ENCODE measurements at places on chromosomes 12 and 14.

- DNase-seq: no peak
These were observed 27.3 kb downstream of the SPRING1 start for GRCh38 chr12:116710370-116711150.

DNA sequence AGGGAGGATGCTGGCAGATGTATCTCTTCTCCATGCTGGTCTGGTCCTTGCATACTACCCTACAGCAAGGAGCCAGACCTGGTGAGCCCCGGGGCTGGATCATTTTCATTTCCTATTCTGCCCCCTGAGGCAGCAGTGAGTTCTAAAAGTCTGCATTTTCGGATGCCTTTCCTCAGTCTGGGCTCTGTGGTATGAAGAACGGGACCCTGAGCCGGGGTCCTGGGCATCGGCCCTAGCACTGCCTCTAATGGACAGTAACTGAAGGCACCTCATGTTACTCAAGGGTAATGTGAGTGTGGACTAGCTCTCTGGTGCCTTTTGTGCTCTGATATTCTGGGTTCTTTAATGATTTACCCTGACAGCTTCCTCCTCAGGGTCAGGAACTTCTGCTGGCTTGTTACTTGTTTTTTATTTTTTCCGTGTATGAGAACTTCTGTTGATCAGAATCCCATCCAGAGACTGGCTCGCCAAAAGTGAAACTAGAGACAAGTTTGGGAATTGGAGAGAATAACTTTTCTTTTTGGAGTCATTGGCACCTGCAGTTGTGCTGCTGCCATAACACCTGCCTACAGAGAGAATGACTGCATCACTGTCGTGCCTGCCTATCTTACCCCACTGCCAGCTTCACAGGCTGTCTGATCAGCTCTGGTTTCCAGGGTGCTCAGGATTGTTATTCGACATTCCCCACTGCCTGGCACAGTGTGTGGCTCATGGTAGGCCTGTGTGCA is 62.3 kb downstream of the SUSD6 start:
- no peak for DNase-seq

GRCh38 chr12:127991485-127991884 is 275.5 kb upstream of the TMEM132C start:
- no peak for DNase-seq

GRCh38 chr12:7868391-7868790 is 4.3 kb downstream of the SLC2A14 start:
- DNase-seq: no peak

DNA sequence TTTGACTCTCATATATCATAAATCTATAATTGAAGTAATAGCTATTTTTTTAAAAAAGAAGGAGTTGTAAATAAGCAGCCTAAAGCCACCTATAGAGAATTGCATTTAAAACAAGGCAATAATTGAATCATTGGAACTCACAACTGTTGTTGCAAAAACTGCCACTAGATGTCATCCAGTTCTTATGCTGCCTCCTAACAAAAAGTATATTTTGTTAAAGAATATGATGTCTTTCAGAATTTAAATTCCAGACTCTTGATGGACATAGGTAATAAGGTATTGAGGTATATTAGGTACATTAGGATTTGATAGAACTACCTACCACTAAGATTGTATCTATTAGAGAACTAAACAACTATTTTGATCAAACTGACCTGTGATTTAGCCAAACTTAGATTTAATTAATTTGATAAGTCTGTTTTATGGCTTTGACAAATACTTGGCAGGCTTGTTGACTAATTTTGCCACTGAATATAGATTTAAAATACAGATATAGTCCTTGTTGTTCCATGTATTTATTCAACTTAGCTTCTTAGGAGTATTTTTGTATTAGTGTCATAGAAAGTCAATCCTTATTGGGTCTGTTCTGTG is 401.4 kb downstream of the RPL10L start:
- no peak for DNase-seq

DNA sequence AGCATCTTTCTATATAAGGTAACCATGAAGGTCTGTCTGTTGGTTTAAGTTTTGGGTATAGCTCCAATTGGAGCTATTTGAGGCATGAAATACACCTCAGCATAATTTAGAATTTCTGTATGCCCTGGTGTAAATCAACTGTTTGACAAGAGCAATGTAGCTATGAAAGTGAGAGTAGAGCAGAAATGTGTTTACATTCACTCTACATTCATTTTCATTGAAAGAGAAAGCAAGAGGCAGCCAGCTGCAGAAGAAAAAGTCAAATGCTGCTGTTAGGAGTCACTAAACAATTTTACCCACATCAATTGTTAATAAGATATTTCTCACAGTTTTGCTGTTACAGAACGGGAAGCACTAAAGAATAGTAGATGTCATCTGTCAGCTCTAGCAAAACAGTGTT is 252.5 kb downstream of the SLC6A15 start:
- no peak for DNase-seq

DNA sequence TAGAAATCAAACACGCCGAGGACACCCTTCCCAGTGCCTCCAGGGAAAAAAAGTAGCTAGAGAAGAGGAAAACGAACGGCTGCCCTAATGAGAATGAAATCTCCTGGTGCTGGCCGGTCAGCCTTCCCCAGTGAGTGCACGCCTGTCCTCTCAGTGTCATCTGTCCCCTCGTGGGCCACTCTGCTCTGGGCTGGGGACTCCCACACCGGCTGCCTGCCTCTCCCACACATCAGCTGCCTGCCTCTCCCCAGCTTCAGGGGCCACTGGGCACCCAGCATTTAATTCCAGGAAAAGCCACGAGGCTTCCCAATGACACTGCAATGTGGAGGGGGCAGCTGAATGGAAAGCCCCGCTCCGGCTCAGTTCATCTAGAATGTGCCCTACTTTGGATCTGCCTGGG is 59.0 kb downstream of the CCDC85C start:
- DNase-seq: no peak

GRCh38 chr14:105857220-105857825 is 330.9 kb downstream of the TMEM121 start:
- no peak for DNase-seq

- DNase-seq: no peak
These were observed 216.3 kb upstream of the FLRT2 start for GRCh38 chr14:85313560-85314207.

DNA sequence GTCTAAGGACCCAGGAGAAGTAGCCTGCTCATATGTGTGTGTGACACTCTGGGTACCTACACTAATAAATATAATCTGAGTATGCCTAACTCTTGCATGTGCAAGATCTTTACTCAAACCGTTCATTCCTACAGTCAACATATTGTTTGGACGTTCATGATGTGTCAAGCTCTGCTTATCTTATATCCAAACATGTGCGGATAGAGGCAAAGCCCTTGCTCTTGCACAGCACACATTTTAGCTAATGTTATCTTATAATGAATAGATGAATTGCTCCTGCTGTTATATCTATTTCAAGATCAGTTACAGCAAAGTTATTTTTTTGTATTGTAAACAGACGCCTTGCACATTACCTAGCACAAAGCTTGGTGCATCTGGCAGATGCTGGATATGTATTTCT is 228.4 kb upstream of the FLRT2 start:
- DNase-seq: no peak

DNA sequence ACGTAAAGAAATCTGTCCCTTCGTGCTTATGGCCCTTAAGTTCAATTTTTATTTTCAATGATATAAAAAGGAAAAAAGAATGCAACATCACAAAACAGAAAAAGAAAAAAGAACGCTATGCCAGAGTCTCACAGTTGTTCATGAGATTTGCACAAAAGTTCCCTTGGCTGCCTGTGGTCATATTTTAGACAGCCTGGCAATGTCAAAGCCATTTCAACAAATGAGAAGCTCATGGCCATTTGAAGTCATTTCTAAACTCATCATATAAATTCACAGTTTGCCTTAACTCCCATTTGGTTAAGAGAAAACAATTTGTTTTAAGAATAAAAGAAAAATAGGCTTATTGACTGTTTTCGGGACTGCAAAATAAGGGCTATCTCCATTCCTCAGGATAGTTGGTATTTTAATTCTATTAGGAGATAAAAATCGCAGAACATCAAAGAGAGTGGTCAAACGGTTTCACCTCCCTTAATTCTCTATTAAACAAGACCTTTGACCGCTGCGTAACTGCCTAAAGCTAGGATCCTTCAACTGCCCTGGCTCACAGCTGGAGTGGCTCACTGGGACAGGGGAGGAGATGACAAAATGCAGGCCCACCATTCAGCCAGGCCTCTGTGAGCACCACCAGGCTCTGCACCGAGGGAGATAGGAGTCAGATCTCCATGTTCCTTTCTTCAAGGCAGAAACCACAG is 119.2 kb upstream of the DAAM1 start:
- DNase-seq: no peak

- no peak for DNase-seq
These were observed 76.0 kb downstream of the KCNK13 start for GRCh38 chr14:90137807-90138206.

DNA sequence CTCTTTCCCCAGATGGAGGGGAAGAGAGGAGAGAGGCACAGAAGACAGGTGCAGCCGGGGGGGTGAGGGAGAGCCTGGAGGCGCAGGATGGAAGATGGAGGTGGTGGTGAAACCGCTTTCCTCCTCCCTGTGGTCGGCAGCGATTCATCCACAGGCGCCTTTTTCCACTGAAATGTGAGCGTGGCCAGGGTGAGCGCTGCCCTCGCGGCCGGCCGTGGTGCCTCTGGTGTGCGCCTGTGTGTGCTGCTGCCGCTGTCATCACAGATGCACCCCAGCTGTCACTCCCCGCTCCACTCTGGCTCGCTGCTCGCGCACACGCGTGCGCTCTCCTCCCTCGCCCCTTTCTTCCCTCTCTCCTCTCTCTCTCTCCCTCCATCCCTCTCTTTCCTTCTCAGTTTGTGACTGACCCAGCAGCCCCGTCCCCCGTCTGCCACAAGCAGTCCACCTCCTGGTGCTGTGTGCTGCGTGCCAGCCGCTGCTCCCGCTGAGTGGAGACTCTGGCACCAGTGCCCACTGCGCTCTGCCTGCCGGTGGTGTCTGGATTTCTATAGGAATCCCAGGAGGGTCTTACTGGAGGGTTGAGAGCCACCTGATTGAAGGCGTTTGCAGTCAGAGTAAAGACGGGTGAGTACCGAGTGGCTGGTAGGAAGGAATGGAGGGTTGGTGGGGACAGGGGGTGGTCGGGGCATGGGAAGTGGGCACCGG is at the start of gene LRTM2:
LRTM2 (plus strand) TSS at position 375 of the 705 bp plus-strand sequence. CDS start 7,584 bp downstream, outside the sequence.
- DNase-seq: no peak

DNA sequence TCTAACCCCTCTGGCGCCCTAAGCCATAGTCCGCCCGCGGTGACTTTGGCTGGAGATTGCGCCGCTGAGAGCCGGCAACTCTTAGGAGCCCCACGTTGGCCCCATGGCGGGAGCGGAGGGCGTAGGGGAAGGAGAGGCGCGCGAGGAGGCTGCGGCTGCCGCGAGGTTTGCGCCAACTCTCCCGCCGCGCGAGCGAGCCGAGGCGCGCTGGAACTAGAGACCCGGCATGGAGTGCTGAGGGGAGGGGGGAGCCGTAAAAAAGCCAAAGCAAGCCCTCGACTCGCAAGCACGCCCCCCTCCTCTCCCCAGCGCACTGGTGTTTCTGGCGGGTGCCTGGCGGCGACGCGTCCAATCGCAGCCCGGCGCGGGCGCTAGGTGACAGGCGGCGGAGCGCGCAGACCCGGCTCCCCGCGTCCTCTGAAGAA is at the start of gene SYT10:
SYT10 (minus strand) TSS at position 233 of the 425 bp plus-strand sequence. CDS start 297 bp downstream, outside the sequence.
- peak; percentile 87 for DNase-seq

DNA sequence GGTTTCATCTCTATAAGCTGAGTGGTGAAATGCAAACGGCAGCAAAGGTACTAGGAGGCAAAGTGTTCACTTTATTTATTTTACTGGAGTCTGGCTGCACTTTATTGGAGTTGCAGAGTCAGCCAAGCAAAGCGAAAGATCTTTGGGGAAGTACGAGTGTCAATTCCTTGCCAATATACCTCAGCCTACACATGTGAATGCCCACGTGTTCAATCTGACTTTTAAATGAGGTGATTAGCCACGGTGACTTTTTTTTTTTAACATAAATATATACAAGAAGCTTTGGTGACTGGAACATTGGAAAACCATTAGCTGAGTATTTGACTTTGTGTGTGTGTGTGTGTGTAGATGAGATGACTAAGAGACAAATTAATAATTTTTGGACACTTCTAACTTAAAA is 178.8 kb downstream of the NTS start:
- DNase-seq: no peak

DNA sequence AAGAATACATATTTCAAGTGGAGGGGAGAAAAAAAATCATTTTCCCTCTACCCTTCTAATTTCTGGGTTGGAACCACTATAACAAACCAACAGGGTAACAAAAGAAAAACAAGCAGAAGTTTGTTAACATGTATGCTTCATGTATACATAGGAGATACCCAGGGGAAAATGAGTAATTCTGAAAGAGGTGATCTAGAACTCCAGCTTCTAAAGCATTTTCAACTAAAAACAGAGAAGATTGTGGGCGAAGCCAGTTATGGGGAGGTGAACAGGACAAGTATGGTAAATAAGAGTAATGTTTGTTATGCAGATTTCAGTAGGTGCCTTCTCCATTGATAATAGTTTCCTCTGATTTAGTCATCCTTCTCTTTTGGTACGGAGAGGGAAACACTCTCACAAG is 16.7 kb downstream of the FNTB start:
- DNase-seq: no peak

DNA sequence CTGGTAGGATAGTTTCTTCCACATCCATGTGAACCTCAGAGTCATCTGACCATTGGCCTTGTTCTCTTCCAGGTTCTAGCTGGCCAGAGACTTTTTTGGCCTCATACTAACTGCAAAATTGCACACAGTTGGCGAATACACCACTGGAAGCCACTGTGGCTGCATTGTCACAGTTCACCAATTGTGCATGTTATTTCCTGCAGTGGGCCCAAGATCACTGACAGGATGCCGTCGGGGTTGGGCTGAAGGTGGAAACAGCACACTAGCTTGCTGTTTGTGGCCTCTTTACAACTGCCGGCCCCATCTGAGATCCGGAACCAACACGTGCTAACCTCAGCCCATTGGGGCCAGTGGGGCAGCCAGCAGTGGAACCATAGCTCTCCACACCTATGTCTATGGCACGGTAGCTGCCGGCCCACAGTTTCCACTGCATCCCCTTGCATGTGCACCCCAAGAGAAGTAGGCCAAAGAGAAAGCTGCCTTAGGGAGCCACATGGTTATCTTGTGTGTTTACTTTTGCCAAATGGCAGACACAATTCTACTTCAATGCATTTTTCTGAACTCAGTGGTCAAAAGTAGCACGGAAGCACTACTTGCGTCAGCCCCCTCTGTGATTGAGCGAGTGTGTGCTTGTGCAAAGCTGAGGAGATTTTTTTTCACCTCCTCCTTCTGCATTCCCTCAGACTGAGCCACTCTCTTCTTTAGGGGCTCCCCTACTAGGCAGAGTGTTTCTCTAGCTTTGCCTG is 464.0 kb downstream of the RAD51B start:
- DNase-seq: no peak

GRCh38 chr12:6222078-6222654 is 22.0 kb downstream of the CD9 start:
- DNase-seq: no peak

All from H9 (cell line).